ENCODE measurements at places on chromosomes 5 and 9. TPM values are rescaled to one million over a fixed set of nuclear protein-coding genes. Genes with fewer than 3 reads are reported as not detected.

GRCh38 chr9:89488131-89488530 is 9.8 kb downstream of the SEMA4D start:
- DNase-seq = no peak

DNA sequence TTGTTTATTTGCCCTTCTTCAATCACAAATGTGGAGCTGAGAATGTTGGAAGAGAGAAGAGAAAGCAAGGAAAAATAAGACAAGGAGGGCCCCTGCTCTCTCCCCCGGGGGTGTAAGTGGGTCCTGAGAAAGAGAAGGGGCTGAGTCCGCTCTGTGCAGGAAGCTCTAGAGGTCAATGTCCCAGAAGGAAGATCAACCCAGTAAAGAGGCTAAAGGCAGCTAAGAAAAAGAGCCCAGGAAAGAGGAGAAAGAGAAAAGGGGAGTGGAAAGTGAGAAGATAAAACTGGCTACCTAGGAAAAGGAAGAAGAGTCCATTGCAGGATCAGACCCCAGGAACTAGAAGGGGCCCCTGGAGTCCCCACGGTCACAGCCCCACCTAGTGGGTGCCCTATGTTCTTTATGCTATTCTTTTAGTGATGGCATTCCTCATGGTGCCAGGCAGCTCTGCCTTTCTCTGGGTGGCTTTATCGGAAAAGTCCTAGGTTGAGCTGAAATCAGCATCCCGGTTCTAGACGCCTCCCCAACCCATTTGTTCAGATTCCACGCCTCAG is 583.4 kb downstream of the ACTL7B start:
- DNase-seq = no peak

GRCh38 chr5:13188371-13188770 is 756.1 kb downstream of the DNAH5 start:
- no peak for DNase-seq

DNA sequence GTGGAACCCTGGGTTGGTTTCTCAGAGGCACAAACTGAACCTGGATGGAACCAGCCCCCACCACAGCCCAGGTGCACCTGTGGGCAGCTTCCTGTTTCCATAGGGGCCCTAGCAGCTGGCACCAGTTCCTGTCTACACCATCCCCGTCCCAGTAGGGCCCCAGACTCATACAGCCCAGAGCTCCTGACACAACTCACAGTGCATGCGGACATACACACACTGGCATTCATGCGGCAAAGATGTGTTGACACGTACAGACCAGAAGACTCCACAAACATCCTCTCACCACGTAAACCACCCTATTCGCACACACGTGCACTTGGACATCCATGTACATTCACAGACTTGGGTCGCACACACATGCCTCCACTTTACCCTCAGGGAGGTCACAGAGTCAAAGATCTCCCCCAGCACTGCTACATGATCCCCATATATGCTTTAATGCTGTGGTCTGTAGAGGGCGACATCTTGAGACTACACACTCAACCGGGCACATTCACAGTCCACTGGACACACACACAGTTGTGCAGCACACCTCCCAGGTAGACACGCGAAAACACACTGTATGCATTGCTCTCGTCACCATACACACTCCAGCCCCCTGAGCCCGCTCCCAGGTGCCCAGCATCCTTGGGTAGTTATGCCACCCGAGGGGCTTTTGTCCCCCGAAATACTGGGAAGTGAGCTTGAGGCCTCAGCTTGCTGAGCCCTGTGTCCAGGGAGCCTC is 22.4 kb downstream of the CXXC5 start:
- DNase-seq = peak; percentile 26

GRCh38 chr5:132422720-132423437 is 53.4 kb downstream of the SLC22A5 start:
- DNase-seq = no peak

DNA sequence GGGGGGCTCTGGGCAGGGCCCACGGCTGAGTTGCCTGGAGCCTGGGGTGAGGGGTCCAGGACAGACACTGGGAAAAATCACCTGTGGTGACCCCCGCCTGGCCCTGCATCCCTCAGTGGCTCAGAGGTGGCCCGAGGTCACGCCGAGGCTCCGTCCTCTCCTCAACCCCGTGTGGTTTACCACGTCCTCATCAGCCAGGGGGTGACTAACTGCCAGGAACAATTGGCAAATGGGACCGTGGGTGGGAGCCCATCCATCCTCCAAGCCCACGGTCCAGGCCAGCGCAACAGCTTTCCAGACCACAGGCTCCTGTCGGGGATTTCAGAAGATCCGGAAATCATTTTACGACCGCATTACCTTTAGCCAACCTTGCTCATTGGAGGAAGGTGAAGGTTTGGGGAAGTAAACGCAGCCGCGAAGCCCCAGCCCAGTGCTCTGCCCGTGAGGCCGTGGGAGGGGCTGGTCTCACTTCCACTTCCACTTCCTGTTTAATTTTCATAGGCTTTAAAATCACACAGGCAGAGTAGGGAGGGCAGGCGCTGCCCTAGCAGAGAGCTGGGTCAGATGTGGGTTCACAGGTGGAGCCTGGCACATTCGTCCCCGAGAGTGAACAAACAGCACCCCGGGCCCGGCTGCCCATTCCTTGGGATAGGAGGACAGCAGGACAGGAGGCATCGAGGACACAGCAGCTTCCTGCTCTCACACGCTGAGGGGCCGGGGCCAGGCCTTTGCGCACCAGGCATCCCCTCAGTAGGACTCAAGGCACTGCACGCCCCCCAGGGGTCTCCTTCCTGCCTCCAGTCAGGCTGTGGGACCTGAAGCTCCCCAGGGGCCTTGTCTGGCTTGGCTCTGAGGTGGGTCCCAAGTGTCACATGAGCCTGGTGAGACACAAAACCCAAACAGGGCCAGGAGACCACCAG is 19.8 kb upstream of the SLC9A3 start:
- DNase-seq = peak; percentile 87

- no peak for DNase-seq
These were observed 20.9 kb upstream of the ARHGAP26 start for GRCh38 chr5:142749321-142749720.

DNA sequence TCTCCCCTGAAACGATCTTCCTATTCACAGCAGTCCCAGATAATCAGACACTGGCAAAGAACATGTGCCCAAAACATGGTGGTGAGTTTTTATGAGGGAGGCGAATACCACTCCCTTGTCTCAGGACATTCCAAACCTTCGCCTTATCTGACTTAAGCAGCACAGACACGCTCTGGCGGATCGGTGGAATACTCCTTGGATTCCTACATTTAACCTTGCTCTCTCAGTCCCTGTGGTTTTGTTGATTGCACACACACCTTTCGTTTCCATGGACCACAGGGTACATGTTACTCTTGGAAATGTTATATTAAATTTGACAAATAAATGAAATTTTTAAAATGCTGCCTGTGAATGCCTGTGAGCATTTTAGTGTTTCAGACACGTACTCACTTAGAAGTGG is 87.8 kb upstream of the CPEB4 start:
- DNase-seq = no peak

GRCh38 chr9:136650648-136651047 is 12.1 kb upstream of the EGFL7 start:
- DNase-seq = no peak

GRCh38 chr9:124766815-124767554 is 4.1 kb downstream of the NR6A1 start:
- no peak for DNase-seq

GRCh38 chr9:6277417-6277816 is 50.8 kb upstream of the TPD52L3 start:
- no peak for DNase-seq

DNA sequence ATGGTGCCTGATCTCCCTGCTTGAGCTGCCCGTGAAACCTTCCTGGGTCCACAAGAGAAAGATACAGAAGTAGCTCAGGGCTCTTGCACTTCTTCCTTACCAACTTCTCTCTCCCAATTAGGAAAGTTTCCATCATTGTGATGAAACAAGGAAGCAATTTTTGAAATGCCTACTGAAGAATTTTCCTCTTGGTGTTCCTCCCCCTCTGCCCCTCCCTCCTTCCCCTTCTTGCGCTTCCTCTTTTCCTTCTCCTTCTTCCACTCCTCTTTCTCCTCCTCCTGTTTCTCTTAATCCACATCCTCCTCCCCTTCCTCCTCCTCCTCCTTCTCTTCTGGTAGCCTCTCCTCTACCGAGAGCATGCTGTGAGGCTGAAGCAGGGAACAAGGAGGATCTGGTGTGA is 36.3 kb upstream of the OTULINL start:
- no peak for DNase-seq

GRCh38 chr5:153352685-153353219 is 137.7 kb upstream of the GRIA1 start:
- DNase-seq = peak; percentile 30

- DNase-seq = no peak
These were observed 15.8 kb downstream of the MCIDAS start for GRCh38 chr5:55211184-55211874.

DNA sequence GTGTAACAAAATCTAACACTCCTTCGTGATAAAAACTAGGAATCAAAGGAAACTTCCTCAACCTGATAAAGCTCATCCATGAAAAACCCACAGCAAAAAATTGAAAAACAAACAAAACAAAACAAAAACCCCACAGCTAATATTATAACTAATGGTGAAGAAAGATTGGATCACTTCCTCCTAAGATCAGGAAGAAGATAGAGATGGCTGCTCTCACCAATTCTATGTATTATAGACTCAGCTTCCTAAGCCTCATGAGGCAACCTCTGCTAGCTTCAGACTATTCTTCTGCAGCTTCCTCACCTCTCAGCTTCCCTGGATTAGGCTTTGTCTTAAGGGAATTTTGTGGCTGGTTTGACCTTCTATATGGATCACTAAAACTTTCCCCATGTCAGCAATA is 40.1 kb downstream of the PHAX start:
- DNase-seq = no peak

- DNase-seq = no peak
These were observed 54.9 kb upstream of the RPS23 start for GRCh38 chr5:82332886-82333615.

- DNase-seq = no peak
These were observed 6.2 kb upstream of the ARHGEF28 start for GRCh38 chr5:73619606-73620333.

- DNase-seq = no peak
These were observed 50.7 kb downstream of the CDKN2A start for GRCh38 chr9:21943464-21943863.

- no peak for DNase-seq
These were observed 45.7 kb upstream of the PIK3R1 start for GRCh38 chr5:68169903-68170302.

DNA sequence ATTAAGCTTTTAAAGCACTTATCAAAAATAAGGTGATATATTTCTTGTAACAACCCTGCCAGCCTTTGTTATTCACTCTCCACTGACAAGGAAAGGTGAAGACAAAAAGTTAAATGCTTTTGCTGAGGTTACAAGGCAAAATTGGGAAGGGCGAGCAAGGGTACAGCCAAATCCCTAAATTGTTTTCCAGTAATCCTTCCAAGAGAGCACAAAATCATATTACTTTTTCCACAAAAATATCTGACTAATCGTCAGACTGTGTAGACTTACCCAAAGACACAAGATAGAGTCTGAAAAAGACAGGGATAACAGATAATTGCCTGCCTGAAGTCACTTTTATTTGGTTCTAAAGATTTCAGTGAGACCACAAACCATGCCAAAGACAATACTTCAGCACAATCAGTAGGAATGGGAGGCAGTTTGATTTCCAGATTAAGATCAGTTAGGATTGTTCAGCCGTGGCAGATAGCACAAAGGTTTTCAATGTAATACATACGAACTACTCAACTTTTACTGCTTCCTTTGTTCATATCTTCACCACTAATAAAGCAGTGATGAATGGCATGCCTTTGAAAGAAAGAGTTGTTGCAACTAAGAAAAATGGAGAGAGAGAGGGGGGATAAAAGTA is 383.8 kb upstream of the TUSC1 start:
- DNase-seq = no peak

The ARHGEF39 gene
- total RNA-seq = 0.84 TPM

The TMC1 gene
- not detected for total RNA-seq

All from CD4-positive, CD25-positive, alpha-beta regulatory T cell (primary cell).